Transverse colon (tissue), 4 donors: ENCODE measurements at places on chromosomes 6 and 20. TPM values are rescaled to one million over a fixed set of nuclear protein-coding genes. Genes with fewer than 3 reads are reported as not detected.
A peak's percentile ranks its signal among the peaks of the same experiment; 100 is the strongest.

DNA sequence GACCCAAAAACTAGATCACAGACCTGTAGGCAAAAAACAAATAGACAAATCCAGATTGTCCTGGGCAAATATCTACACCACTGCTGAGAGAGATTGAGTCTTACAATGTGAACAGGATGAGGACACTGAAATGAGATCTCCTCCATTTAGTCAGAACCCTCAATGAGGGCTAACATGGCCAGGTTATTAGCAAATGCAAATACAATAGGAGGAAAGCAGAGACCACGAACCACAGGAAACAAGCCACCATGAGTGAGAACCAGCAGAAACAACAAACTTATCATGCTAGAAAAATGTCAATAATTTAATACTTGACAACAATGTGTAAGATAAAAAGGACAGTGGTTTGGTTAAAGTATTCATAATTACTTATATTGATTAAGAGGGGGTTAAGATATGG lies 162.8 kb downstream of the SYNE1 start:
- no peaks in the 10 kb centered on the region for H3K4me1 ChIP-seq
- H3K4me3 ChIP-seq = no peak overlapping the region
- no peaks in the 10 kb centered on the region for H3K27me3 ChIP-seq
- no peak overlapping the region for H3K27ac ChIP-seq

GCLC gene
- 77.0 TPM for total RNA-seq

- H3K36me3 ChIP-seq = no peaks in the 10 kb centered on the region
- no peaks in the 10 kb centered on the region for H3K4me1 ChIP-seq
- H3K27me3 ChIP-seq = no peaks in the 10 kb centered on the region
- H3K27ac ChIP-seq = no peak overlapping the region
- no peak for DNase-seq
Measured at GRCh38 chr6:10852361-10852960, 14.1 kb upstream of the MAK start.

DNA sequence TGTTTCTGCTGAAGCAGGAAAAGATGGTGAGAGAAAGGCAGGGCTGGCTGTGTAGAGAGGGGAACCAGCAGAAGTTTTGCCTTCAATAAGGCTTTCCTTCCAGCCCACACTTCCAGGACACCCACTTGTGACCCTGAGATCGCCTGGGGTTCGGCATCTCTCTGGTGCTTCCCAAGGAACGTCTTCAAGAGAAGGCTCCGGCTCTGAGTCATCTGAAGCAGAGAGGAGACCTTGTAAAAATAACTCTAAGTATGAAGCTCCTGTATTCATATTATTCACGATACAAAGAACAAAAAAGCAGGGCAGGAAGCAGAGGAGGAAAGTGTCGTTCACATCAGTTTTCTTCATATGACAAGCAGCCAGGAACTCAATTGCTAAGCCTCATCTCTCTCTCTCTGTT lies 95.4 kb upstream of the MRPS10 start:
- DNase-seq = no peak
- no peak overlapping the region for H3K4me3 ChIP-seq
- H3K36me3 ChIP-seq = no peaks in the 10 kb centered on the region
- no peaks in the 10 kb centered on the region for H3K27me3 ChIP-seq
- peak overlapping the region; percentile 37 for H3K27ac ChIP-seq
